ENCODE measurements at places on chromosomes 6 and 20.

GRCh38 chr20:51402201-51402600 is 140.3 kb downstream of the NFATC2 start:
- DNase-seq: no peak

GRCh38 chr6:141167945-141168344 is 964.8 kb upstream of the GJE1 start:
- no peak for DNase-seq

DNA sequence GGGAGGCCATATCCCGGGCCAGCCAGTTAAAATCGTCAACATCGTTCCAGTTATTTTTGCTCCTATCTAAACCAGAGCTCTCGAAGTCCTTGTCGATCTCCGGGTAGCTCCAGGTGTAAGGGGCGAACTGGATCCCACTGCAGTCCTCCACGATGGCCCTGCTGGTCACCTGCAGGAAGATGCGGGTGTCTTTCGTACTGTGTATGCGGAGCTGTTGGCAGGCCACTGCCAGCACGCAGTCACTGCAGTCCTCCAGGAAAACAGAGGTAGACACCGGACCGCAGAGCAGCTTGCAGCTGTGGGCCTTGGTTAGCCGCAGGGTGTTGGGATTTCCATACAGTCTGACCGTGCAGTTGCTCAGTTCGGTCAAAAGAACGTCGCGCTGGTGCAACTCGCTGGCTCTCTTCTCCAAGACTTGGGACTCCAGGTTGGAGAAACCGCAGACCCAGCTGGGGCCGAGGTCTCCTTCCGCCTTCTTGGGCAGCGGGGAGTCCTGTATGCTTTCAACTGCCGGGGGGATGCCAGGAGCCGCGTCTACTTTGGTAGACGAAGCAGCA is 742 bp downstream of the TBCC start:
- DNase-seq: peak; percentile 14

- no peak for DNase-seq
Observed at GRCh38 chr6:142213402-142213801, 66.3 kb downstream of the VTA1 start.

- no peak for DNase-seq
Observed at GRCh38 chr6:151911401-151911800, 103.9 kb downstream of the ESR1 start.

Measured in activated naive CD4-positive, alpha-beta T cell treated with anti-CD3 and anti-CD28 coated beads, Interleukin-2, amount 50 U/mL, for 16 hours (primary cell).